Vagina (tissue), 2 donors: ENCODE measurements at places on chromosomes 4 and X.

GRCh38 chrX:17471121-17471520, 96.1 kb downstream of the NHS start:
- DNase-seq: no peak

- no peak for DNase-seq
Observed at GRCh38 chr4:25925486-25926201, 11.6 kb downstream of the SMIM20 start.

- no peak for DNase-seq
Observed at GRCh38 chr4:73185903-73186302, 72.7 kb downstream of the ANKRD17 start.

DNA sequence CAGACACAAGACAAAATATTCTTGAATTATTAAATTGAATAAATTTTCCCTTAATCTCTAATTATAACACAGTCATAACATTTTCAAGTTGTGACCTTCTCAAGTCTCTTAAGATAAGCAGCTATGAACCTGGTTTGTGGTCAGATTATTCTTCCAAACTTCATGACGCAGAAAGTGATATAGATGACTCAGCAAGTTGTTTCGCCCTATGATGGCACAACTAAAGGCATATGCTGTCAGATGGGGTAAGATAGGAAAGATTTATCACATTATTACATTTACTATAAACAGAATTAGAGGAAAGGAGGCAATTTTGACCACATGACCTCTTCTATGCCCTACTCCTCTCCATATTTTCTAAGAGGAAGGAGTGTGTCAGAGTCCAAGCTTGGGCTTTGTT, 4.6 kb upstream of the DCAF12L2 start:
- DNase-seq: no peak

- no peak for DNase-seq
Observed at GRCh38 chr4:150055467-150055866, 22.8 kb upstream of the DCLK2 start.

DNA sequence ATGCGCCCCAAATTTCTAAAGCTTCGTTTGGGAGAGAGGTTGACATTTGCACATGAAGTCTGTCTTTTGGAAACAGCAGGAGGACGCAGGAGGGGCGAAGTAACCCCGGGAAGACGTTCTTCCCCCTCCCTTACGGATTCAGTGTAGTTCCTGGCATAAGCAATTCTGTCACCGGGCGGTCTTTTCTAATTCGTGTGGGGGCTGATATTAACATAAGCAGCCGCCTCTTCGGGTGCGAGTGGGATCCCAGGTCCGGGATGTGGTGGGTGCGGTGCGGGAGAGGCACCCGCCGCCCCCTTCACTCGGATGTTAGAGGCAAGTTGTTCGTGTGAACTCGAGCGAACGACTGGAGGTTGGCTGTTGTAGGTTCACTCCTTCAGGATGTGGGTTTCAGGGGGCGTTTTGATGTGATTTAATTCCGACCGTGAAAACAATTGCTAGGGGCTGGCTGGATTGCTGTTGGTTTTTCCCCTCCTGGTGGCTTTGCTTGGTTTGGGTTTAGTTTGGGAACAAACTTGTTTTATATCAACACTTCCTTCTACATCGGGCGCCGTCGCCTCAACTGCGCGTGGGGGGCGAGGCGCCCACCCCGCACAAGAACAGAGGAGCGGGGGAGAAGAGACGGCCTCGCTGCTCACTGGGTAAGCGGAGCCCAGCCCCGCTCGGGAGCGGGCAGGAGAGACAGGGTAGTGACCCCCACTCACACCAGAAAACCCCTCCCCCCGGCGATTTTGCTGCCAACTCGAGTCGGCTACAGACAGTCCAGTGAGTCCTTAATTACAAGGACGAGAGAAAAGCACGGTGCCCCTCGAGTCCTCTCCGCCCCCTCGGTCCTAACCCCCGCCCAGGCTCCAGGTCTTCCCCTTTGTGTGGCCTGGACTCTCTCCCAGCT, 2.9 kb upstream of the LEF1 start:
- no peak for DNase-seq

GRCh38 chr4:112765317-112765974, 128.5 kb downstream of the LARP7 start:
- DNase-seq: no peak

GRCh38 chr4:183907871-183908683, 3.0 kb downstream of the STOX2 start:
- DNase-seq: peak; percentile 16

DNA sequence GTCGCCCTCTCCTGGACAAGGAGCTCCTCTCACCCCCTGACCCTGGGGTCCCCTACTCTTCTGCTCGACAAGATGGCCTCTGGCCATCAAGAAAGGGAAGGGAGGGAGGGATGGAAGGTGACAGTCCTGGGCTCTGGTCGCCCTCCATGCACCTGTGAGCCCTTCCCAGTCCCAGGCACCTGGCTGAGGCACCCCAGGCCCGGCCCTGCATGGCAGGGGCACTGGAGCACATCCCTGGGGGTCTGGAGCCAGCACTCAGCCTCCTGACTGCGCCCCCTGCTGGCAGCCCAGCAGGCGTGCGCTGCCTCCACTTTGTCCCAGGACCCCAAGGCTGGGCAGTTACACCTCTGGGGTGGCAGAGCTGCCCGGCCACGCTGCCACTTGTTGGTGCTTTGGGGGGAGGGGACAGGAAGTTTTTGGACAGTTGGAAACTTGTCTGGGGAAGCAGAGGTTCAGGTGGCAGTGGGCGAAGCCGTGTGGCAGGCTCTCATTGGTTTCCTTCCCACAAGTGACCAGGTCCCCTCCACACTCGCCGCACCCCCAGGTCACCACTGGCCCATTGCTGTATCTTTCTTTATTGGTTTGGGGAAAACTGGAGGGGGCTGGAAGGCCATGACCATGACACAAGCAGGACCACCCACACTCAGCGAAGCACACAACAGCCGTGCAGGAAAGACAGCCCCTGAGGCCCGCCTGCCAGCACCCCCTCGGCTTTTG, 4.3 kb downstream of the PNCK start:
- no peak for DNase-seq

- DNase-seq: no peak
Observed at GRCh38 chr4:176587920-176588319, 204.8 kb downstream of the VEGFC start.

- DNase-seq: no peak
Observed at GRCh38 chr4:145732895-145733880, 53.2 kb downstream of the C4orf51 start.

DNA sequence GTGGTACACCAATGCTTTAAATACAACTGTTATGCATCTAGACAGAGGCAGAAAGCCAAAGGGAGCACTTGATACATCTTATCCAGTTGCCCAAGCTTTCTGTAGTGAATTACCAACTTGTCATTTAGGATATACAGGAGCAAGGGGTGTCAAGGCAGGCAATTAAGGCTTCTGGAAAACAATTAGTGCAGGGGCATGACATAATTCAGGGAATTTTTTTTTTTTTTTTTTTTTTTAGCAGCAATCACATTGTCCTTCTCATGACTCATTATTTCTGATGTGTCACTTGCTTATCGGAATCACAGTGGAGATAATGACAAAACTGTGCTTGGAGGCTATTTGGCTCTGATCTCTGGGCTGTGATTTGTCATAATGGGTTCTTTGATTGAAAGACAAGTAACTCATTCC, 259.5 kb downstream of the ARHGAP24 start:
- no peak for DNase-seq

DNA sequence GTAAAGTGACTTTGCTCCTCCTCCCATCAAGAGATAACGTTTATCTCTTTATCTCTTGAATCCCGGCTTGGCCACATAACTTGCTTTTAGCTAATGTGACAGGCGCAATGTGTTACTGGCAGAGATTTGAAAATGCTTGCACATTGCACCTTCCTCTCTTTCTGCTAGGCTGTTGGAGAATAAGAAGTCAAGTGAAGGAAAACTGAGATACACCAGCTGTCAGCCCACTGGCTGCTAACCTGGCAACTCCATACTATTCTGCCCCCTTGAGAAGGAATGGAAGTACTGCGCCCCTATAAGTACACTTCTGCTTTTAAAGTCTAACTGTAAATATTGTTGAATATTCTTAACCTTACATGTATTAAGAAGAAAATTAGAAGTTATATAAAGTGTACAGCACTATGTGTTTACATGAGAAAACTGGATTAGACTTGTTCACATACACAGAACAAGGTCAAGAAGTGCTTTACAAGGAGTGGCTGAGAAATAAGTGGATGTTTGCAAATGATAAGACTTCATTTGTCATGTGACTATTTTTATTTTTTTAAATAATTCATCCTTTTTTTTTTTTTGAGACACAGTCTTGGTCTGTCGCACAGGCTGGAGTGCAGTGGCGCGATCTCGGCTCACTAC, 424.5 kb upstream of the CTSO start:
- DNase-seq: no peak

- DNase-seq: peak; percentile 54
Observed at GRCh38 chrX:150463566-150463965, 100.4 kb downstream of the MAMLD1 start.

DNA sequence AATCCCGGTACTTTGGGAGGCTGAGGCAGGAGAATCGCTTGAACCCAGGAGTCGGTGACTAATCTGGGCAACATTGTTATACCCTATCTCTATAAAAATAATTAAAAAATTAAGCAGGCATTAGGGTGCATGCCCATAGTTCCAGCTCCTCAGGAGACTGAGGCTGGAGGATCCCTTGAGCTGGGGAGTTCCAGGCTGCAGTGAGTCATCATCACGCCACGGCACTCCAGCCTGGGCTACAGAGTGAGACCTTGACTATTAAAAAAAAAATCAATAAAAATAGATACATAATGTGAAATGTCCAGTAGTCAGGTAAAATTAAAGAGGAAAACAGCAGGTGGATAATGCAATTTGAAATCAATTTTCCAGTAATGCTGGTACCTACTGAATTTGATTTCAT, 14.6 kb downstream of the ADGRL3 start:
- DNase-seq: no peak
